ENCODE measurements at places on chromosomes 12 and 14.

DNA sequence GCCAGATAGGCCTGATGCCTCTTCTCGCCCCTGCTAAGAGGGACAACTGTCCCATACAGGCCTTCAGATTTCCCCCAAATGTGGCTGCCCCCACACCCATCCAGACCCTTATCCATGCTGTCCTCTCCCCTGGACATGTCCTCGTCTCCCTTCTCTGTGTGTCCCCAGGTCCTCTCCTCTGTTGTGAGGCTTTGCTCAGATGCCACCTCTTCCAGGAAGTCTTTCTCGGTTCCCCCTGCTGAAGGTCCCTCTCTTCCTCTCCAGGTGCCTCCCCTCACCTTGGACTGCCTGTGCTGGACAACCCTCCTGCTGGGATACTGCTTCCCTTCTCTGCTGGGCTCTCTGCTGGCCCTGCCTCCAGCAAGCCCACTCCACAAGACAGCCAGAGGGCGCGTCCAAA lies 33.7 kb downstream of the BEGAIN start:
- no peak for DNase-seq

GRCh38 chr12:29589286-29589820 lies 91.9 kb upstream of the OVCH1 start:
- DNase-seq, result no peak

DNA sequence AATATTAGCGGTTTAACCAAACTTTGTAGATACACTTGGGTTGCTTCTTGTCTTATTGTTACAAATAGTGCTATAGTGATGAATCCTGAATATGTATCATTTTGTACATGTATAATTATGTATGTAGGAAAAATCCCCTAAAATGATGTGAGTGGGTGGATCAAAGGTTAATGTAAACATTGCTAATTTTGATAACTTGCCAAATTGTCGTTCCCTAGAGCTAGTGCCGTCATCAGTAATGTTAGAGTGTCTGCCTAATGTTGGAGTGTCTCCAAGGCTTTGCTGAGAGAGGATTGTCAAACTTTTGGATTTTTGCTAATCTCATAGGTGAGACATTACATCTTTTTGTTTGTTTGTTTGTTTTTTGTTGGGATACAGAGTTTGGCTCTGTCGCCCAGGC lies 44.4 kb downstream of the AEBP2 start:
- DNase-seq, result no peak

DNA sequence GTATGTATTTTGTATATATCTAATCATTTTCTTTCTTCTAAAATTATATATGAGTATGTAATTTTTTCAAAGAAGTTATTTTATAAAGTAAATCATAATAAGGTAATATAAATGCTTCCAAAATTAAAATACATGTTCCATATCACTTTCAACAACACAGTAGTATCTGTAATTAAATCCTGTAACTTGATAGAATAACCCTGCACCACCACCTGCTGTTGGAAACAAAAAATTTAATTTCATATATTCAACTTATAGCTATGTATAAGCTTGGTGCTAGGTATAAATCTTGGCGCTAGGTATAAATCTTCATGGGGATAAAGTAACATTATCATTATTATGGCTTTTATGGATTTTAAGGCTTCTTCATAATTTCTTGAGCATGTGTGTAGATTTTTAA lies 149.7 kb upstream of the DCN start:
- DNase-seq, result no peak

GRCh38 chr12:131894981-131895639 lies 688 bp downstream of the ULK1 start:
- no peak for DNase-seq

GRCh38 chr12:26359576-26359975 lies 164.2 kb downstream of the SSPN start:
- DNase-seq, result no peak

DNA sequence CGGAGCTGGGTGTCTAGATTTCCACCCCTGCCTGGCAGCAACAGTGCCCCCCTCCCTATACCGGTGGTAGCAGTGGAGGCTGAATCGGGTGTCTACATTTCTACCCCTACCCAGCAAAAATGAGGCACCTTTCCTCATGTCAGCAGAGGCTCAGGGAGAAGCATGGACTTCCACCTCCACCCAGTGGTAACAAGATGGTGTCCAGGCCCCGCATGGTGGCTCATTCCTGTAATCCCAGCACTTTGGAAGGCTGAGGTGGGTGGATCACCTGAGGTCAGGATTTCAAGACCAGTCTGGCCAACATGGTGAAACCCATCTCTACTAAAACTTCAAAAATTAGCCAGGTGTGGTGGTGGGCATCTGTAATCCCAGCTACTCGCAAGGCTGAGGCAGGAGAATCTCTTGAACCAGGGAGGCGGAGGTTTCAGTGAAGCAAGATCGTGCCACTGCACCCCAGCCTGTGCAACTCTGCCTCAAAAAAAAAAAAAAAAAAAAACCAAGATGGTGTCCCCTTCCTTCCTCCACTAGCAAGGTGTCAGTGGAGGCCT lies 35.5 kb upstream of the OR5AU1 start:
- no peak for DNase-seq

GRCh38 chr14:21680072-21680471 lies 6.5 kb upstream of the OR4E1 start:
- DNase-seq, result no peak

DNA sequence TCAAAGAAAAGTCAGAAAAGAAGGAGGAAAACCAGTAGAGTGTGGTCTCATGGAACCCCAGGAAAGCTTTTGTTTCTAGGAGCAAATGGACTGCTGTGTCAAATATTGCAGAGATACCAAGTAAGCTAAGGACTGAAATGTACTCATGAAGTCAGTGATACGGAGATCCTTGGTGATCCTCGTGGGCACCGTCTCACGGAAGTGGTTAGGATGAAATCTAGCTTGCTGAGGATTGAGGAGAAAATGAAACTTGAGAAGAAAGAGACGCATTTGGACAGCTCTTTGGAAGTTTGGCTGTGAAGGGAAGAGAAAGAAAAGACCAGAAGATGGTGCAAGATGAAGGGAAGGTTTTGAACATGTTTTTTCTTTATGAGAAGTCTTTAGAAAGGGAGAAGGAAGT lies 104.0 kb upstream of the CCND2 start:
- DNase-seq, result no peak
